ENCODE measurements at places on chromosomes 6 and 20.

DNA sequence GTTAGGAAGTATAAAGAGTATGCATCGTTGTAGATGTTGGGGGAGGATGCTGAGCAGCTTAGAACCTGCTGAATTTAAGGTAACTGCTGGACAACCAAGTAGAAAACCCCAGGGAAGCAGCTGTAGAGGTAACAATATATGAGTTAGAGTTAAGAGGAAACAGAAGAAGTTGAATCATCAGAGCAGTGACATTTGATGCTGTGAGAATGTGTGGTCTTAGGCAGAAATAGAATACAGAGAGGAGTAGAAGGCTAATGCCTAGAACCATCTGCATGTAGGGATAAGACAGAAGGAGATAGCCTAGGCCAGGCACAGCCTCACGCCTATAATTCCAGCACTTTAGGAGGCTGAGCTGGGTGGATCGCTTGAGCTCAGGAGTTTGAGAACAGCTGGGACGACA is 22.6 kb upstream of the DYNLRB1 start:
- DNase-seq = no peak

- no peak for DNase-seq
These were observed 81.0 kb downstream of the MYB start for GRCh38 chr6:135261872-135262725.

- no peak for DNase-seq
These were observed 20.7 kb upstream of the BCAS1 start for GRCh38 chr20:54091120-54091480.

- no peak for DNase-seq
These were observed 155.7 kb upstream of the SUPT3H start for GRCh38 chr6:45533386-45533785.

GRCh38 chr6:155301867-155302266 is 12.4 kb downstream of the TFB1M start:
- no peak for DNase-seq

DNA sequence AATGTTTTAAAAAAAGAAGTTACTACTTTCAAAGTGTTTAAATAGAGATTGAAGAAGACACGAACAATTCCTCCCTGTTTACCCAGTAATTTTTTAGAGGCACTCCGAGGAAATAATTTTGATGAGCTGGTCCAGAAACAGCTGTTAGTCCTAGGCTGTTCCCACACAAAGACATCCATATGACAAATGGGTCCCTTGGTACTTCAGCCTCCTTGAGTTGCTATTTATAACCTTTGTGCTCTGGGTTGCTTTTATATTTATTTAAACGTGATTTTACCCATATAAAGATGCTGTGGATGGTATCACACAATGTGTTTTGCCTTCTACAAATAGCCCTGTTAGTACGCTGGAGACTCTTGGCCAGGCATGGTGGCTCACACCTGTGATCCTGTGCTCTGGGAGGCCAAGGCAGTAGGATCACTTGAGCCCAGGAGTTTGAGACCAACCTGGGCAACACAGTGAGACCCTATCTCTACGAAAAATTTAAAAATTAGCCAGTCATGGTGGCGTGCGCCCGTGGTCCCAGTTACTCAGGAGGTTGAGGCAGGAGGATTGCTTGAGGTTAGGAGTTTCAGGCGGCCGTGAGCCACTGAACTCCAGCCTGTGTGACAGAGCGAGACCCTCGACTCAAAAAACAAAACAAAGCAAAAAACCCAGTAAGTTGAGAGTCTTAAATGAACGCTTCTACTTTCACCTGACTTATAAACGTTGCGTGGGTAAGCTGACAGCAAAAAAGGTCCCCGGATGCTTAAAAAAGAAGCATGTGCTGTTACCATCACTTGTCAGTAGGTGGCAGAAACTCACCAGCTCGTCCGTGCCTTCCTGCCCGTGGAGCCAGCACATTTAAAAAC is 56.9 kb upstream of the ARMH2 start:
- peak; percentile 69 for DNase-seq

DNA sequence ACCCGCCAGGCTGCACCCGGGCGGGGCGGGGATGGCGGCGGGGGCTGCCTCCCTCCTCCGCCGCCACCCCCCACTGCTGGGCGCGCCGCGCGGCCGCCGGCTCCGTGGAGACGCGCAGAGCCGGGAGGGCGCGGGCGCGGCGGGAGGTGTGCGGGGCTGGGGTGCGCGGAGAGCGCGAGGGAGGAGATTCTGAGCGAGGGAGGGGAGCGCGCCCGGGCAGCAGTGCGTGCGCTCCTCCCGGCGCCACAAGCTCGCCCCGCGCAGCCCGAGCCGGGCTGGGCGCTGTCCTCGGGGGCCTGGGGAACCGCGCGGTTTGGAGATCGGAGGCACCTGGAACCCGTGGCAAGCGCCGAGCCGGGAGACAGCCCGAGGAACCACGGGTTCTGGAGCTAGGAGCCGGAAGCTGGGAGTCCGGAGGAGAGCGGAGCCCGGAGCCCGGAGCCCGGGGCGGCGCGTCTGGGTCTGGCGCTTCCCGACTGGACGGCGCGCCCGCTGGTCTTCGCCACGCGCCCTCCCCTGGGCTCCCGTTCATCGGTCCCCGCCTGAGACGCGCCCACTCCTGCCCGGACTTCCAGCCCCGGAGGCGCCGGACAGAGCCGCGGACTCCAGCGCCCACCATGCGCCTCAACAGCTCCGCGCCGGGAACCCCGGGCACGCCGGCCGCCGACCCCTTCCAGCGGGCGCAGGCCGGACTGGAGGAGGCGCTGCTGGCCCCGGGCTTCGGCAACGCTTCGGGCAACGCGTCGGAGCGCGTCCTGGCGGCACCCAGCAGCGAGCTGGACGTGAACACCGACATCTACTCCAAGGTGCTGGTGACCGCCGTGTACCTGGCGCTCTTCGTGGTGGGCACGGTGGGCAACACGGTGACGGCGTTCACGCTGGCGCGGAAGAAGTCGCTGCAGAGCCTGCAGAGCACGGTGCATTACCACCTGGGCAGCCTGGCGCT is at the start of gene NTSR1:
NTSR1 (plus strand) TSS at position 246 of the 946 bp plus-strand sequence; CDS start at position 618, 372 bp downstream.
- no peak for DNase-seq

- no peak for DNase-seq
These were observed 26.1 kb upstream of the KCNB1 start for GRCh38 chr20:49508435-49509199.

DNA sequence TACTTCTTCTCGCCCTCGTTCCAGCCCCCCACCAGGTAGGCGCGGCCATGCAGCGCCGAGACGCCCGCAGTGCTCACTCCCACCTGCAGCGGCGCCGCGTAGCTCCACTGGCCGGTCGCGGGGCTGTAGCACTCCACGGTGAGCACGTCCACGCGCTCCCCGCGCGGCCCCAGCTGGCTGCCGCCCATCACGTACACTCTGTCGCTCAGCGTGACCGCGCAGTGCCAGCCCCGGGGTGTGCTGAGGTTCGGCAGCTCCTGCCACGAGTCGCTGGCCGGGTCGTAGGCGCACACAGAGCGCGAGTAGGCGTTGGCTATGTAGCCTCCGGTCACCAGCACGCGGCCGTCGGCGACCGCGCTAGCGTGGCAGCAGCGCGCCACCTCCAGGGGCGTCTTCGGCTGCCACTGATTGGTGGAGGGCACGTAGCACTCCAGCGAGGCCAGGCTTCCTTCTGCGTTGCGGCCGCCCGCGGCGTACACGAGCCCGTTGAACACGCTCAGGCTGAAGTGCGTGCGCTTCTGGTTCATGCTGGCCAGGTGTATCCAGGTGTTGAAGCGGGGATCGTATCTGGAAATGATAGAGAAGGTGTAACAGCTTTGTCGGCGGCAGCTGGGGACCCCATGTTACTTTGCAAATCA is 13.7 kb downstream of the KLHL31 start:
- DNase-seq = peak; percentile 80

DNA sequence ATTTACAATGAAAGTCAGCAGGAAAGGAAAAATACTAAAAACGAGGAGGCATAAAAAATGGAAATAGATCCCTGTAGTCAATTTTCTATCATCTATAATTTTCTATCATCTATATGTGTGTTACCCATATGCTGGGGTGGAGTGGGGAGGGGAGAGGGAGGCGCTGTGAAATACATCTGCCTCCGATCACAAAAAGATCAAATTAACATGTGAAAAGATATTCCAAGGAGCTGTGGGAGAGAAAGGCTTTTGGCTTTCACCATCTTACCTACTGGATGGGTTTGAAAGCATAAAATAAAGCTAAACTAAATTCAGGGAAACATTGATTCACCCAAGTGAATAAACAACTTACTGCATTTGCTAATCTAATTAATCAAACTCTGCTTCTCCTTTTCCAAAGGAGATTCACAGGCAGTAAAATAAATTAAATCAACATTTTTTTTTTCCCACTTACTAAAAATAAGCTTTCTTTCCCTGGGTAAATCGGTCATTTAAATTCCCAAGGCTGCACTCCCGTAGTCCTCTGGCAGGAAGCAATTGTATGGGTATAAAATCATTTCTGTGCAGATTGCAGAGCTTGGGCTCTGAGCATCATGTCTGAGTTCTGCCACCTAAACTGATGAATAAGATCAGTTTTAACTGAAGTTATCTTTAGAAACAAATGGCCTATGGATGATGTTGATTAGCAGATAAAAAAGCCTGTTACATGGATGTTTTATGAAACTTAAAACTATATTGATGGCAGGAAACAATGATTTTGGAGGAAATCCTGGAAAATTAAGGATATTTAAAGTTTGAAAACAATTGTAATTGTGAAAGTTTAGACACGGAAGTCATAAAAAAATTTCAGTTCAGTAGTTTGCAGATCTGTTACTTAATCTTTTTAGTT is 147.9 kb downstream of the SOX4 start:
- DNase-seq = no peak

GRCh38 chr6:110285306-110286060 is 72.7 kb downstream of the METTL24 start:
- DNase-seq = no peak

DNA sequence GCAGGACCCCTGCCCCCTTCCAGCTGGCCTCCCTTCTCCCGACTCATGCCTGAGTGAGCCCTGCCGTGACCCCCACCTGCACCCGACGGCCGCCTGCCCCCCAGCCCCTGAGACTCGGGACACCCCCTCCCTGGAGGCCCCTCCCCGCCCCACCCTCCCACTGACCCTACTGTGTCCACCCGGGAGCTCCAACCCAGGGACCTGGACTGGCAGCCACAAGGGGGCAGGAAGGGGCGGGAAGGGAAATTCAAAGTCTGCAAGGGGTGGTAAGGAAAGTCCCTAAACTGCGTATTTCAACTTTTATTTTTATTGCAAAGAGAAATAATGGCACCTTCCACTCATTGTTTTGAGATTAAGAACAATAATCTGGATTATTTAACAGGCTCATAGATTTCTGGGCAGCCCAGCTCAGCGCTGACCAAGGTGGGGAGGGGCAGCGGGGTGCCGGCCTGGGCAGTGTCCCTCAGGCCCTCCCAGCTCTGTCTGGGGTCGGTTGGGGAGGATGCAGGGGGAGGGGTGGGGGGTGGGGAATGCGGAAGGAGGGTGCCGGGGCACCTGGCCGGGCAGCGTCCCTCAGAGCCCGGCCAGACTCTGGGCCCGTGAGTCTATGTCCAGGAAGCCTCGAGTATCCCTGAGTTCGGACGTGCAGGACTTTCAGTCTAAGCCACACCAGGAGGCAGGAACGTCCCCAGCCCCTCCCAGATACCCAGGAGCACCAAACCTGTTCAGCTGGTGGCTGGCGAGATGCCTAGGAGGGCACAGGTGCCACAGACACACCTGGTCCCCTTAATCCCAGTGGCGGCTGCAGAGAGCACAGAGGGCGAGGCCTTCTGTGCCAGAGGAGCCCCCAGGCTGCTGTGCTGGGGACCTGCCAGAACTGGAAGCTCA is 1.3 kb upstream of the PTK6 start:
- peak; percentile 34 for DNase-seq

DNA sequence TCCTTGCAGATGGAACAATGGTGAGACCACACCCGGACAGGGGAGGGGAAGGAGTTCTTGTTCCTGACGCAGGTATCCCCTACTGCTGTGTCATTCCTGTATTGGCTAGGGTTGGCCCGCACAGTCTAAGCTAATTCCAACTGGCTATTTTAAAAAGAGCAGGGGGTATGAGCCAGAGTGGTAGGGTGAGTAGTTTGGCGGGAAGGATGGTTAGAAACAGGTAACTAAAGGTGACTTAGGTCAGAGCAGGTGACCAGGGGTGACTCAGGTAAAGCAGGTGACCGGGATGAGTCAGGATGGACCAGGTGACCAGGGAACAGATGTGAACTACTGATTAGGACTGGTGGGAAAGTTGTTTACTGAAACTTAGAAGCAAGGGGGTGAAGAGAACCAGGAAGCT is 58.0 kb downstream of the ZNF292 start:
- DNase-seq = no peak

- no peak for DNase-seq
These were observed 65.7 kb downstream of the NKAIN2 start for GRCh38 chr6:123869334-123869733.

GRCh38 chr6:85672623-85673022 is 29.9 kb upstream of the SYNCRIP start:
- DNase-seq = no peak

- DNase-seq = no peak
These were observed 25.2 kb upstream of the MLN start for GRCh38 chr6:33828764-33829731.

- DNase-seq = no peak
These were observed 7.5 kb downstream of the BEND6 start for GRCh38 chr6:56962441-56962840.

DNA sequence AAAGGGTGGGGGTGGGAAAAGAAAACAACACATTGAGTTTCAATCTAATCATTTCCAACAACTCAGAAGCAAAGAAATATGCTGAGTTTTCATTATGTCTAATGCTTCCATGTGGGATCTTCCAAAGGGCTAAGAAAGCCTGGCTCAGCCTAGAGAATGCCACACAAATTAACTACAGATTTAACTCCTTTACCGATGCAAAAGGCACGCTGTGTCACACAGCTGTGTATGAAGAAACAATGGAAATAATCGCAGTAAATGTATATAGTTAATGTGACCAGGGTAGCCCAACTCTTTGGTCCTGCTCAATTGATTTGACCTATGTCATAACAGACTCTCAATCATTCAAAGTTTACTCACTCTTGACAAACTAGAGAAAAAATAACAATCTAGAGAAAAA is 17.8 kb downstream of the B4GALT5 start:
- DNase-seq = no peak

All from activated naive CD4-positive, alpha-beta T cell treated with Interleukin-2 at 50 U/mL for 16 hours (primary cell).